Glomerular endothelial cell (primary cell): ENCODE measurements at places on chromosomes 5 and 9.

- no peak for DNase-seq
These were observed 92.4 kb upstream of the ANXA1 start for GRCh38 chr9:73059247-73059646.

- DNase-seq, result no peak
These were observed 23.0 kb downstream of the SLC28A3 start for GRCh38 chr9:84317563-84317962.

GRCh38 chr5:62310426-62311143, 4.6 kb downstream of the KIF2A start:
- DNase-seq, result no peak

- no peak for DNase-seq
These were observed 20.7 kb downstream of the TTC1 start for GRCh38 chr5:160029540-160030139.

- DNase-seq, result no peak
These were observed 55.0 kb downstream of the DCP2 start for GRCh38 chr5:113031557-113031956.
